ENCODE measurements at places on chromosomes 12 and 14.

- no peak for DNase-seq
These were observed 24.5 kb downstream of the MBIP start for GRCh38 chr14:36295642-36296627.

DNA sequence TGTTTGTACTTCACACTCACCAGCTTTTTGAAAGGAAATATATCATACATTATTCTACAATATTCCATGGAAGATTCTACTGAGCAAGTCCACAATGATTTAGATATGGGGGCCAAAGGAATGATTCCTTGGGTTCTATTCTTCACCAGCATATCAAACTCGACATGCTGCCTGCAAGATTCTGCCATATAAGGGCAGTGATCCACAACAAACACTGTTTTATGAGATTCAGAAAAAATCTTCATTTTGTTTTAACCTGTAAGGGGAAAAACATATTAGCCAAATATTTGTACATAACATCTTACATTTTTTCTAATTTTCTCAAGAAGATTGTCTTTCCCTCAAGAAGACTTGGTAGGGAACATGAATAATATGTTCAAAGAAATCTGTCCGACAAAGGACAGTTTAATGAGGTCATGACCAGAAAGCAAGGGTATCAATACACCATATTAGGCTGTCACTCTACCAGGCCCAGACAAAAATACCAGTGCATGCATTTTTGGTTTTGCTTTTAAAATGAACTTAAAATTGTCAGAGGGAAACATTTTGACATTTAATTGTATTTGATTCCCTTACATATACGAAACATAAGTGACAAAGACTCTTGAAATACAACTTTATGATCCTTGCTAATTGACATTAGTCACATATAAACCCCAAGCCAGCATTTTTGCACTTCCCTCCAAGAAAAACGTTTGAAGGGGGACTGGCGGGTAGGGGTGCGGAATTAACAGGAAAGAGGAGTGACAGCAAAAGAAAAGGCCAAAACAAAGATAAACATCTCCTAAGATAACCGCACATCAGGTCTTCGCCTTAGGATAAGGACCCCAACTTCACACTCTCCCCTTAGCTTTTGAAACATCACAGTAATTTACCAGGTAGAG is 980 bp downstream of the INTS13 start:
- DNase-seq = peak; percentile 4

GRCh38 chr12:96571101-96571862 is 81.9 kb downstream of the CFAP54 start:
- DNase-seq = no peak

GRCh38 chr12:120495186-120495730 is 655 bp upstream of the DYNLL1 start:
- DNase-seq = no peak

GRCh38 chr12:59067083-59067482 is 146.8 kb upstream of the LRIG3 start:
- DNase-seq = no peak

GRCh38 chr14:20632448-20632830 is 9.1 kb downstream of the OR6S1 start:
- no peak for DNase-seq

DNA sequence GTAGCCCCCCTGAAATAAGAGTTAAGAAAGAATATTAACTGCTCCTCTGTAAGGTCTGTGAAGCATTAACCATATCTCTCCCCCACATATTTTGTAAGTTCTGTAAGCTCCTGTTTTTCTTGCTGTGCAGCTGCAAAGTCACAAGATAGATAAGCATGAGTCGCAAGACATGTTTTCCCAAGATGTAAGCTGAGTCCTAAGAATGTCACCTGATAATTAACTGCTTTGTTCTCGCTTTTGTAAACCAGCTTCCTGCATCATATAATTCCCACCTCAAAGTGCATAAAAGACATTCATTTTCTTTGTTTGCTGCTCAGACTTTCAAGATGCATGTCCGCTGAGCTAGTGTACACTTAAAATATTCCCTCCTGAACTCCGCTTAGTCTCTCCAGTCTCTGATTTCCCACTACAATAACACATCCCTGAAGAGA is 27.0 kb upstream of the PHC1 start:
- DNase-seq = no peak

- DNase-seq = no peak
These were observed 1.5 kb upstream of the TM7SF3 start for GRCh38 chr12:27015730-27016076.

DNA sequence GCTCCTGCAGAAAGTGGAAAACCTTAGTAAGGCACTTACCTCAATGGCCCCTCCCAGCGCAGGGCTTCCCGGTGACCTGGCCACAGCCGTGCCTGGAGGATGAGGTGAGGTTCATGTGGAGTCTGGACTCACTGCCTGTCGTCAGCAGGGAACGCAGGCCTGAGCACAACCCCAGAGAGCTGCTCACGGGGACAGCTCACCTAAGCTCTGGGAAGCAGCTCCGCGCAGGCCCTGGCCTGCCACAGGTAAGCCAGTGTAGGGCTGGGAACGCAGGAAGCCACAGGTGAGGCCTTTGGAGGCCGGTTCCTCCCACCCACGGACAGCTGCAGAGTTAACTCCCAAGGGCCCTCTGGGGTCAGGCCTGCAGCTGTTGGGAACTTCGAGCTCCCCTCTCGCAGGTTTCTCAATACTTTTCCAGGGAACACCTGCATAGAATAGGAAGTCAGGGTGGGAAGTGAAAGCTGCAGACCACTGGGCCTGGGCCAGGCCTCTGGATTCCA is 32.7 kb downstream of the ANAPC7 start:
- no peak for DNase-seq

- no peak for DNase-seq
These were observed 13.8 kb downstream of the CCDC92 start for GRCh38 chr12:123958876-123959275.

GRCh38 chr14:97366400-97366799 is 569.2 kb downstream of the VRK1 start:
- no peak for DNase-seq

DNA sequence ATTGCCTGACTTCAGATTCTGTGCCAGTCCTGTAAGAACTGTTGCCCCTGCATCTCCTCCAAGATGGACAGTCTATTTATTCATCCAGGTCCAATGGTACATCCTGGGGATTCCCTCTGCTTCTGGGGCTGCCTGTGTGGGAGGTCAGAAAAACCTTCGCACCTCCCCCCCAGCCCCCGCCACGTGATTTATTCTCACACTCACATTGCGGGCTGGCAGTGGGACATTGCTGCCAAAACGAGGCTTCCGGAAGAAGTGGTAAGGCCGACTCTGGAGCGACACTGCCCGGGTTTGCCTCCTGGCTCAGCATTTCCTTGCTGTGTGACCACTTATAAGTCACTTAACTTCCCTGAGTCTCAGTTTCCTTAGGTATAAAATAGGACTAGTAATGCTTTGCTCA is 5.9 kb upstream of the RTL1 start:
- DNase-seq = no peak

DNA sequence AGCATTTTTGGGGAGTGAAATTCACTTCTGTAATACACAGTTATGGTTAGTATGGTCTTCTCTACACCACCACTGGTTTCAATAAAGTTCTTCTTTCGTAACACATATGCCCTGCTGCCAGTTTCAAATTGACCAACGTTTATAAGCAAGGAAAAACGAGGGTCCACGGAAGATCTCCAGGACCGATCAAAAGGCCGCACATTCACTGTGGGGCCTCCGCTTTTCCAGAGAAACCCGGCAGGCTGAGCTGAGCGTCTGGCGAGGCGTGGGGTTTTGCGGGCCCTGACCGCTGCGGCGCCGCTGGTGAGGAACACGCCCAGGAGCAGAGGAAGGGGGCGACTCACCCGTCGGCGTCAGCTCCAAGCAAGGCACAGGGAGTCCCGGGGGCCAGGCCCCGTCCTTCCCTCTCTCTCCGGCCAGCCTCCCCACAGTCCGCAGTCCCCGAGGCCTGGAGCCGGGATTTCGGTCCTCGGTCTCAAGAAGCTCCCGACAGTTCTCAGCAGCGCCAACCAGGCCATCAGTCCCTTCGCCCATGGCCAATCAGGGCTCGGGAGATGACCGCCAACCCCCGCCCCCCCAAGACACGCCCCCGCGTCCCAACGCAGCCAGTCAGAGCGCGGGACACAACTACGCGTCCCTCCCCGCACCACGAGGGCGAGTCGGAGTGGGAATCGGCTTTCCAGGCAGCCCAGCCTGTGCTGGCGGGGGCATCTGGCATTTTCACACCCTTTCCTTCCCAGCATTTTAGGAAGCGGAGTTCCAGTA is at the start of gene MTERF2:
Gene MTERF2 (minus strand): TSS at position 522 of the 765 bp plus-strand sequence. CDS start 8,432 bp downstream, outside the sequence.
- peak; percentile 77 for DNase-seq

Data from T-helper 9 cell (primary cell).